Fibroblast of lung (primary cell): ENCODE measurements at places on chromosomes 4 and X. TPM values are rescaled to one million over a fixed set of nuclear protein-coding genes. Genes with fewer than 3 reads are reported as not detected.

MAGEA2B gene
- total RNA-seq, result not detected in 2 replicates

GUCY1B1 gene
- total RNA-seq, result 37.8 and 39.3 TPM in 2 replicates

MAGED4 gene
- total RNA-seq, result 26.9 and 31.1 TPM in 2 replicates

DNA sequence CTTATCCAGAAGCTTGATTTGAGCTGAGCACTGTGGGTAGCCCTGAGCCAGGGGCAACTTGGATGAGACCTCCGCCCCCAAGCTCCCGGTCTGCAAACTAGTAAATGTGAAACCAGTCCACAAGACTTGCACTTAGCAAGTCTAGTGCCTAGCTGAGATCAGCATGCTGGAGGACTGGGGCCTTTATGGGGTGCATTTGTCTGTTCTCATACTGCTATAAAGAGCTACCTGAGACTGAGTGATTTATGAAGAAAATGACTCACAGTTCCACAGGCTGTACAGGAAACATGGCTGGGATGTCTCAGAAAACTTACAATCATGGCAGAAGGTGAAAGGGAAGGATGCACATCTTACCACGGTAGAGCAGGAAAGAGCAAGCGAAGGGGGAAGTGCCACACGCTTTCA lies 42.1 kb upstream of the HOPX start:
- DNase-seq, result no peak

DNA sequence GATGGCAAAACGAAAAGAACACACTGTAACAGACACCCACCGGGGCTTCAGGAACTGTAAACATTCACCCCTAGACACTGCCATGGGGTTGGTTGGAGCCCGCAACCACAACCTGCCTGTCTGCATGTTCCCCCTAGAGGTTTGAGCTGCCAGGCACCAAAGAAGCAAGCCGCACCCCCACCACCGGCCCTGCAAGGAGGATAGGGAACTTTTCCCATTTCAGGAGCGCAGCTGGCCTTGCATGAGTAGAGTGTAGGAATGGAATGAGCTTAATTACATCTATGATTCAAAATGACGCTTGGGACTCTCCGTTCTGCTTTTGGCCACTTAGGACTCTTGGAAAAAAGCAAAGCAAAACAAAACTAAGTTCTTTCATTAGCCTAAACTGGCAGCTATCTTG lies 243.6 kb upstream of the CTSO start:
- no peak for DNase-seq

- peak; percentile 73 for DNase-seq
Measured at GRCh38 chr4:24557026-24558025, 27.0 kb downstream of the DHX15 start.

- DNase-seq, result no peak
Measured at GRCh38 chr4:82380344-82380743, 6.6 kb upstream of the HNRNPD start.
